Naive thymus-derived CD8-positive, alpha-beta T cell (primary cell): ENCODE measurements at places on chromosomes 2 and 18. TPM values are rescaled to one million over a fixed set of nuclear protein-coding genes. Genes with fewer than 3 reads are reported as not detected.

DNA sequence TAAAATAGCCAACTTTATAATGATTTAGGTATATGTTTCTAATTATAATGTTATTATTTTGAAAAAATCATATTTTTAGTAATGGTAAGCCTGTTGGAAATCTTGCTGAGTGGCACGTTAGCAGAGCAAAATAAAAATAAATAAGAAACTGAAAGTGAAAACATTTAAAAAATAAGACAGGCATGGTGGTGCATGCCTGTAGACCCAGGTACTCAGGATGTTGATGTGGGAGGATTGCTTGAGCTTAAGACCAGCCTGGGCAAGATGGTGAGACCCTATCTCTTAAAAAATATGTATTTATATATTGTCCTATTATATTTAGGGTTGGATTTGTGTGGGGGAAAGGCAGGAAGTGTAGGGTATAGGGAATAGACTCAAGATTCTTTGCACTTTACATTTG is 15.8 kb upstream of the ANKRD12 start:
- H3K27me3 ChIP-seq = no peaks in the 10 kb centered on the region
- H3K4me1 ChIP-seq = peaks cover 79% of the 10 kb centered on the region
- peak overlapping the region; percentile 88 for H3K27ac ChIP-seq
- DNase-seq = no peak
- peaks cover 59% of the 10 kb centered on the region for H3K36me3 ChIP-seq
- H3K4me3 ChIP-seq = peak overlapping the region; percentile 84

DNA sequence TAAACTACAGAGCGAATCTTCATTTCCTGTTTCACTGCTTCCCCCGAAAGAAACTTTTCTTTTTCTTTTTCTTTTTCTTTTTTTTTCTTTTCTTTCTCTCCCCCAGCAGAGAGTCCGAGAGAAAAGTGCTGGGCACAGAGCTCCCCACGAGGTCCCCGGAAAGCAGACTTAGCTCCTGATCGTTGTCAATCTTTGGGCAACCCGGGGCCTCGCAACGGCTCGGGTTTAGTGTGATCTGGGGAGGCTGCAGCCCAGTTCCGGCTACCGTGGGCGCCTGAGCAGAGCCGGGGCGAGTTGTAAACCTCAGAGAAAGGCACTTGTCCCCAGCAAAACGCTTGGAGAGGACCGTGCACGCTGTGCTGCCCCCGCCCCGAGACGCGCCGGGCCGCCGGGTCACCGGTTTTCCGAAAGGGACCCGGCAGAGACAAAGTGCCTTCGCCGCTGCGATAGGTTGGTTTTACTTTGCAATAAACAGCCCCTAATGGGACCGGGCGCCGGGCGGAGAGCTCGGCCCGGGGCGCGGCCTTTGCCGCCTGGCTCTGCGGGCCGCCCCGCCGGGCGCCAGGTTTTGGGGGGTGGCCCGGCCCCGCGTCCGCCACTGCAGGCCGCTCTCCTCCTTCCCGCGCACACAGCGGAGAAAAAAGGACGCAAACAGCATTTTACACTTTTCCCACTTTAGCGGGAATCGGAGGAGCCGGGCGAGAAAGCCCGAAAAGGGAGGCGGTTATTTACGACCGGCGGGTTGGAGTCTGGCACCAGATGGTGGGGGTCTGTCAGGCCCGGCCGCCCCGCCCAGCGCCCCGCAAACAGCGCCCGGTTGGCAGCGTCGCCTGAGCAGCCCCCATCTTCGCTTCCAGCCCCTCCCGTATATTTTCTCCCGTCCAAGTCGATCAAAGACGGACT is 136.0 kb downstream of the INSIG2 start:
- no peaks in the 10 kb centered on the region for H3K36me3 ChIP-seq
- peak; percentile 13 for DNase-seq
- H3K27me3 ChIP-seq = peaks cover 46% of the 10 kb centered on the region
- H3K4me3 ChIP-seq = peak overlapping the region; percentile 83
- peak overlapping the region; percentile 79 for H3K27ac ChIP-seq
- peaks cover 30% of the 10 kb centered on the region for H3K4me1 ChIP-seq

DNA sequence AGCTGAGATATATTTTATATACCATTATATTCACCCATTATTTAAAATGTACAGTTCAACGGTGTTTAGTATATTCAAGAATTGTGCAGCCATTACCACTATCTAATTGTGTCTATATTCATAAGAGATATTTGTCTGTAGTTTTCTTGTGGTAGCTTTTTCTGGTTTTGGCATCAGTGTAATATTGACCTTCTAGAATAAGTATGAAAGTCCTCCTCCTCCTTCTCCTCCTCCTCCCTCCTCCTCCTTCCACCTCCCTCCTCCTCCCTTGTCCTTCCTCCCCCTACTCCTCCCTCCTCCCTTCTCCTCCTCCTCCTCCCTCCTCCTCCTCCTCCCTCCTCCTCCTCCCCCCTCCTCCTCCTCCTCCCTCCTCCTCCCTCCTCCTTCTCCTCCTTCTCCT is 72.0 kb downstream of the MERTK start:
- no peak for DNase-seq
- peaks cover 16% of the 10 kb centered on the region for H3K27me3 ChIP-seq
- H3K36me3 ChIP-seq = no peaks in the 10 kb centered on the region
- H3K27ac ChIP-seq = no peak overlapping the region

GRCh38 chr18:12625241-12625640 is 32.7 kb downstream of the SPIRE1 start:
- H3K36me3 ChIP-seq = no peaks in the 10 kb centered on the region
- H3K27me3 ChIP-seq = no peaks in the 10 kb centered on the region

DNA sequence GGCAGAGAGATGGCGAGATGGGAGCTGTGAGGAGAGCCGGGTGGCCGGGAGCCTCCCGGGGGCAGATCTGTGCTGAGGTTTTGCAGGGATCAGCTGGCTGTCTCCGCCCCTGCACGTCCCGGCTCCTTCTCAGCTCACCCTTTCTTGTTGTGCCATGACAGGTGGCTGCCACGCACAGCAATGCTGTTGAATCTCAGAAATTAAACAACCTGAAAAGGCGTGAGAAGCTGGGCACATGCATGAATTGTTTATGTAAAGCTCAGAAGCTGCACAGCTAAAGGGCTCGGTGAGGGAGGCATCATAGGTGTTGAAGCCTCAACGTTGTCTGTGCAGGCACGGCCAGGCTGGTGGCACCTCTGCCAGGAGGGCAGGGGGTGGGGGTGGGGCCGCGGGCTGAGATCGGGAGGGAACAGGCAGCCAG is 858 bp upstream of the RTP5 start:
- peaks cover 62% of the 10 kb centered on the region for H3K4me1 ChIP-seq
- H3K36me3 ChIP-seq = no peaks in the 10 kb centered on the region
- peaks cover 22% of the 10 kb centered on the region for H3K27me3 ChIP-seq
- DNase-seq = no peak
- peak overlapping the region; percentile 71 for H3K4me3 ChIP-seq

DNA sequence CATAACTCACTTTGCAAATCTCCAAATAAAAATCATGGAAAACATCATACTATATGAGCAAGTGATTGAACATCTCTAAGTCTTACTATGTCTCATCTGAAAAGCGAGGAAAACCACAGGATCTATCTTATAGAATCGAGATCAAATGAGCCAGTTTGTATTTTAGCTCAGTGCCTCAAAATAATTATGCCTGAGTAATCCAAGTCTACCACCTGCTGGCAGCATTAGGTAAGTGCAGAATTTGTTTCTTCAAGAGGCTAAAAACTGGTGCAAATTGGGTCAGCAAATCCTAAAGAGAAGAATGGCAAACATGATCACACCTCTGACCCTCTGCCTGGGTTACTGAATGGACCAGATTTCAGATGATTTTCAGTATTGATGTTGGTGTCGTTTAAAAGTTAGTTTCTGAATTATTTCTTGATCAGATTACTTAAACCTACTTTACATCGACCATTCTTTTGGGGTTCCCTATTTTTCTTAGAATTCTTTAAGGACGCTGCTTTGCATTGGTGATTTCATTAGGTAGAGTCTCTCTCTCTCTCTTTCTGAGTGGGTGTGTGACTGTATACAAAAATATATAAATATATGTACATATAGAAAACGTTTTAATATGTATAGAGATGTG is 12.7 kb upstream of the FHOD3 start:
- H3K27me3 ChIP-seq = peaks cover 66% of the 10 kb centered on the region
- peaks cover 2% of the 10 kb centered on the region for H3K4me1 ChIP-seq
- no peak overlapping the region for H3K27ac ChIP-seq

- H3K4me1 ChIP-seq = peaks cover 27% of the 10 kb centered on the region
- H3K36me3 ChIP-seq = no peaks in the 10 kb centered on the region
- no peak for DNase-seq
- H3K27me3 ChIP-seq = no peaks in the 10 kb centered on the region
These were observed at the start of gene EMILIN1 for GRCh38 chr2:27078267-27079194. TSS of gene EMILIN1 (plus strand) at chr2:27078615. CDS start at chr2:27079066, 451 bp downstream.

DNA sequence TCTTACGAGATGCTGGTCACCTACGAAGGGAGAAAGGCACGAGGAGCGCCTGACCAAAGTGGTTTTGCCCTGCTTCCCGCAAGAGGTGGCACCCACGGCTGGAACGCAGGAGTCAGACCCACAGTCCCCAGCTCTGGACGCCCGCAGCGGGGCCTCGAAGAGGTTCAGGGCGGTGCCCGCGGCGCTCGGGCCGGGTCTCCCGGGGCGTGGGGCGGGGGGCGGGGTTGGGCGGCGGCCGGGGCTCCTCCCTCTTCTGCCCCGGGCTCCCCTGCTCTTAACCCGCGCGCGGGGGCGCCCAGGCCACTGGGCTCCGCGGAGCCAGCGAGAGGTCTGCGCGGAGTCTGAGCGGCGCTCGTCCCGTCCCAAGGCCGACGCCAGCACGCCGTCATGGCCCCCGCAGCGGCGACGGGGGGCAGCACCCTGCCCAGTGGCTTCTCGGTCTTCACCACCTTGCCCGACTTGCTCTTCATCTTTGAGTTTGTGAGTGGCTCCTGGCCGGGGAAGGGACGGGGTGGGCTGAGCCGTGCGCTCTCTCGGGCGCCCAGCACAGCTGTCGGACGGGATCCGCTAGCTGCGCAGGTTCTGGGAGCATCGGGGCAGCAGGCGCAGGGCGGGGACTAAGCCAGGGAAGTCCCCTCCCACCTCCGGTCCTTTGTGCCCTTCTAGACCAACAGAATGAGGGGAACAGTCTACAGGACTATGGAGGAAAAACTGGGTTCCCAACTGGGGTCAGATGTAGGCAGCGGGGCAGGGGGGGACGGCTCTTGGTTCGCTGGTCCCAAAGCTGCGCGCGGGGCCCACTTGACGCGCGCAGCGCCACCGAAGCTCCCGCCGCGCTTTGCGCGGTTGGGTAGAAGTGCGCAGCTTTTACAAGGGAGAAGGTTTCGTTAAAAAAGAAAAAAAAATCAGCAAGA is at the start of gene MAL:
TSS of gene MAL (plus strand) at position 303 of the 914 bp plus-strand sequence. CDS start at position 388, 85 bp downstream.
- peak within 1 kb of the TSS; percentile 98 for H3K4me3 ChIP-seq
- peak within 1 kb of the TSS; percentile 96 for H3K27ac ChIP-seq
- H3K27me3 ChIP-seq = no peaks in the 10 kb centered on the region
- DNase-seq = peak; percentile 45
- H3K4me1 ChIP-seq = peaks cover 80% of the 10 kb centered on the region
- peaks cover 3% of the 10 kb centered on the region for H3K36me3 ChIP-seq

The ST6GAL2 gene
- total RNA-seq = not detected

DNA sequence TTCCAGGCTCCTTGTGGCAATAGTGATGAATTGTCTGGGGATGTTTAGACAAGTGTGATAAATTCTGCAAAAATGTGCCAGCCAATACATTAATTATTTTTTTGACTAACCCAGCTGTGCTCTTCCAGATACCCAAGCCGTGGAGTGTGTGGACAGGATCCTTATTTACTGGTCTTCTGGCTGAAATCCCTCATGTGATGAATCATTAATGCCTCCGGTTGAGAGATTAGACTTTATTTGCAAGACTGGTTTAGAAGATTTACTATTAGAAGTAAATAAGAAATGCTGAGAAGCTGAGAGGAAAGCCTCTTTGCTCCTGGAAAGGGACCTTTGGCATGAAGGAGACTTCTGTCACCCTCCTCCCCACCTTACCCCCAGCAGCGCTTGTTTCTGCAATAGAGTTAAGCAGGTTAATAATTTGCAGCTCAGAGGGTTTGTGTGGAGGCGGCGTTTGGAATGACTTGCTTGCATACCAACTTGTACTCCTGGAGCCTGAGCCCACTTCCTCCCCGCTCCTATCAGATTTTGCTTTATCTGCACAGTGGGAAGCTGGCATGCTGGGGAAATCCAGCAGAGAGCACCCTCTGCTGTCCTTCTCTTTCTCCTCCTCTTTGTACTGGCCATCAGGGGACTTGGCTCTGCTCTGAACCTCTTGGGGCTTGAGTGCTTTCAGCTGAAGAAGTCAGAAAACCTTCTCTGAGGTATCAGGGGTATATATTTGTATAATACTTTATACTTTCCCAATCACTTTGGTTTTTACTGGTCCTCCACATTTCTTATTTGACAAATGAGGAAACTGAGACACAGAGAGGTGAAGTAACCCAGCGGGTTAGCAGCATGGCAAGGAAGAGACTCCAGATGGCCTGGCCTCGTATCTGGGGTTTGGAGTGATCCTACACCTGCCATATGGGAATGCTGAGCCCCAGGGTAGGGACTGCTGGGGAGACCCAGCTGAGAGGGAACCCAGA is 16.3 kb downstream of the SLC3A1 start:
- H3K4me3 ChIP-seq = no peak overlapping the region
- peaks cover 10% of the 10 kb centered on the region for H3K4me1 ChIP-seq
- H3K27me3 ChIP-seq = peaks cover 4% of the 10 kb centered on the region
- no peak overlapping the region for H3K27ac ChIP-seq
- H3K36me3 ChIP-seq = no peaks in the 10 kb centered on the region

DNA sequence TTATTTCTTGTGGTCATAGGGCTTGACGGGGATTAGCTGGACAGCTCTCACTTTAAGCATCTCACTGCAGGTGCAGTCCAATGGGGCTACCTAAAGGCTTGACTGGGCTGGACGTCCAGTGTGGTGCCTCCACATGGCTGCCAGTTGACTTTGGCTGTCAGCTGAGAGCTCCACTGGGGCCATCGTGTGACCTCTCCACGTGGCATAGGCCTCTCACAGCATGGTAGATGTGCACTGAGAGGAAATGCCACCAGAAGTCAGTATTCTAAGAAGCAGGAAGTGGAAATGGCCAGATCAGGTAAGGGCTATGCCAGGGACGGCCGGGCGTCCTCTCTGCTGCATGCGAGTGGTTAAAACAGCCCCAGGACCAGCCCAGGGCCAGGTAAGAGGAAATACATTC is 105.2 kb upstream of the TWIST2 start:
- H3K36me3 ChIP-seq = no peaks in the 10 kb centered on the region
- H3K4me3 ChIP-seq = no peak overlapping the region
- no peaks in the 10 kb centered on the region for H3K4me1 ChIP-seq
- DNase-seq = no peak
- no peak overlapping the region for H3K27ac ChIP-seq

The SLC5A7 gene
- not detected for total RNA-seq

The CCDC102B gene
- 7.7 TPM for total RNA-seq

DNA sequence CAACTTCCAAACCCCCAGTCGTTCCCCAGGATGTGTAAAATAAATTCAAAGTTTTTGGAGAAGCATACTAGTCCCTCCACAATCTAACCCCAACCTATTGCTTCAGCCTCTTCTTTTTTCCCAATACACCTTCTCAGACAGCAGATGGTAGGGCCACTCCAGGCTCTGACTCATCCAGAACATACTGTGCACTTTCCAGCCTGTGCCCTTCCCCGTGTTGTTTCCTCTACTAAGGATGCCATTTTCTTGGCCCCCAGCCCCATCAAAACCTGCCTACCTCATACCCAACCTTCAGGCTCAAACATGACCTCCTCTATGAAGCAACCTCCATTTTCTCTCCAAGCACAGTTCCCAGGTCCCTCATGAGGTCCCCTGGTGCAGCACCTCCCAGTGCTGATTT is 669.3 kb downstream of the BCL11A start:
- no peaks in the 10 kb centered on the region for H3K36me3 ChIP-seq
- no peak overlapping the region for H3K27ac ChIP-seq

The RAD51AP2 gene
- total RNA-seq = not detected
